ENCODE measurements at places on chromosomes 16 and 17.

DNA sequence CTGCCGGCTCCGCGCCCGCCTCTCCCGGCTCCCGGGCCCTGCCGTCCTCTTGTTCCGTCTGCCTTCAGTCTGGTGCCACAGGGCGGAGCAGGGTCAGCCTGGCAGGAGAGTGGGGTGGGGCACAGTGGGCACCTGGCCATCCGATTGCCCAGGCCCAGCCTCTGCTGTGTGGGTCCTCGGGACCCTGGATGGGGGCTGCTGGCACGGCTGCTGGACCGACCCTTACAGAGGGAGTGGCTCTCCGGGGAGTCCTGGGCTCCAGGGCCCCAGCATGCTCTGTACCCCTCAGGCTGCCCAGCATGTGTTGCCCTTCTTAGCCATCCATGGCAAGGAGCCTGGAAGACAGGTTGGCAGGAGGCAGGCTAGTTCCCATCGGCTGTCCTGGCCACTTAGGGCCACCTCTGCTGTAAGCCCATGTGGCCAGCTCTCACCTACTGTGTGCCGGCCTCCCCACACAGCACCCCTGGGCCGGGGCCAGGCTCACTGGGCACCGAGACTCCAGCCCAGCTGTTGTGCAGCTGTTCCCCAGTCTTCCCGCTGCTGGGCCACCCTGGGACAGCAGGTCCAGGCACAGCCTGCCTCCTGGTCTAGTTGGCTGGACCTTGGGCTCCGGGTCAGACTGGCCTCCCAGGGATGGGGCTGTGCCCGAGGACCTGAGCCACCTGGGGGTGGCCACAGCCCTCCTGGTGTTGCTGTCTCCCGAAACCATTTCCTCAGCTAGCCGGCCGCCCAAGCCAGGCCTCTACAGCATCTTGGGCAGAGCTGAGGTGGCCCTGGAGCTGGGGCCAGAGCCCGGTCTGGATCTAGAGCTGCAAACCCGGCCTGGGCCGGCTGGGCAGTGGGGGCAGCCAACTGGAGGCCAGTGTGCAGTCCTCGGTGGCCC, 24.9 kb downstream of the BAHCC1 start:
- ATAC-seq: no peak

GRCh38 chr17:17356931-17357270, 53.7 kb downstream of the NT5M start:
- no peak for ATAC-seq

GRCh38 chr17:78818152-78818846, 22.3 kb downstream of the USP36 start:
- no peak for ATAC-seq

DNA sequence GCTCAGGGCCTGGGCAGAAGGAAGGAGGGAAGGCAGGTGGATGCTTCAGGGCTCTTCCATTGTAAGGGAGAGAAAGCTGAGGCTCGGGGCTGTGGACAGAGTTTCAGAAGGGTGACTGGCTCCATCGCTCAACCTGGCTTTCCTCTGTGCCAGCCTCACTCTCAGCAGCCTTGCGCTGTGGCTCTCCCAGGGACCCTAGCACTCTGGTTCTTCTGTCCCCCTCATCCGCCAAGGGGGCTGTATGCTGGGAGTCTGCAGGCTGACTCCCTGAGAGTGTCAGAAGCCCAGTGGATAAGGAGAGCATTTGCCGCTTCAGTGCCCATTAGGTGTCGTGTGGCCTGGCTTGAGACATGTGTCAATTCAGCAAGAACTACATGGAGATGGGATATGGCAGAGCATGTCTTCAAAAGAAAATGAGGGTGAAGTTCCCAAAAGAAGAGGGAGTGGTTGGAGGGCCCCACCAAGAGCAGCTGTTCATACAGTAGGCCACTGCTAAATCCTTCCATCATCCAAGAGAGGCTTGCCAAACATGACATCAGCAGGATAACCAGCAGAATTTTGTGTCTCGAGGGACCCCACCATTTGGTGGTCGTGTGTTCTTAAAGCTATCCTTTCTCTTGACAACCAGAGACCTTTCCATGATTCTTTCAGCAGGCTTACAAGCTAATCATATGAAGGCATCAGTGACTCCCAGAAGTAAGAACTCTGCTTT, 148.2 kb downstream of the IRX5 start:
- ATAC-seq: no peak

GRCh38 chr16:80994451-80994850, 12.2 kb downstream of the CMC2 start:
- ATAC-seq: no peak

GRCh38 chr16:66442502-66443268, 15.6 kb downstream of the BEAN1 start:
- ATAC-seq: no peak
